ENCODE measurements at places on chromosomes 12 and 14. TPM values are rescaled to one million over a fixed set of nuclear protein-coding genes. Genes with fewer than 3 reads are reported as not detected.

Gene LIN7A
- total RNA-seq: 5.9 TPM

Gene AMN
- total RNA-seq: 4.4 TPM

Gene CSAD
- 75.0 TPM for total RNA-seq

Gene TRIM9
- total RNA-seq: 3.3 TPM

Gene PDZRN4
- total RNA-seq: 0.79 TPM

DNA sequence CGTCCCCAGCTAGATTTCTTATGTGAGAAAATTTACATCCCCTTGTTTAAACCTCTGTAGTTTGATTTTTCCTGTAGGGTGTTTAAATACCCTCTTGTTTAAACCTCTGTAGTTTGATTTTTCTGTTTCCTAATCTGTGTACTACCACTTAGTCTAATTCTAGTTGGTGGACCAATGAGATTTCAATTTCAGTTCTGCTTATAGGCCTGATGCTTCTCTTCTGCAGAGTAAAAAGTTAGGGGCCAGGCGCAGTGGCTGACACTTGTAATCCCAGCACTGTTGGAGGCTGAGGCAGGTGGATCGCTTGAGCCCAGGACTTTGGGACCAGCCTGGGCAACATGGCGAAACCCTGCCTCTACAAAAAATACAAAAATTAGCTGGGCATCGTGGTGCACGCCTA is 11.5 kb downstream of the UBC start:
- DNase-seq: no peak

DNA sequence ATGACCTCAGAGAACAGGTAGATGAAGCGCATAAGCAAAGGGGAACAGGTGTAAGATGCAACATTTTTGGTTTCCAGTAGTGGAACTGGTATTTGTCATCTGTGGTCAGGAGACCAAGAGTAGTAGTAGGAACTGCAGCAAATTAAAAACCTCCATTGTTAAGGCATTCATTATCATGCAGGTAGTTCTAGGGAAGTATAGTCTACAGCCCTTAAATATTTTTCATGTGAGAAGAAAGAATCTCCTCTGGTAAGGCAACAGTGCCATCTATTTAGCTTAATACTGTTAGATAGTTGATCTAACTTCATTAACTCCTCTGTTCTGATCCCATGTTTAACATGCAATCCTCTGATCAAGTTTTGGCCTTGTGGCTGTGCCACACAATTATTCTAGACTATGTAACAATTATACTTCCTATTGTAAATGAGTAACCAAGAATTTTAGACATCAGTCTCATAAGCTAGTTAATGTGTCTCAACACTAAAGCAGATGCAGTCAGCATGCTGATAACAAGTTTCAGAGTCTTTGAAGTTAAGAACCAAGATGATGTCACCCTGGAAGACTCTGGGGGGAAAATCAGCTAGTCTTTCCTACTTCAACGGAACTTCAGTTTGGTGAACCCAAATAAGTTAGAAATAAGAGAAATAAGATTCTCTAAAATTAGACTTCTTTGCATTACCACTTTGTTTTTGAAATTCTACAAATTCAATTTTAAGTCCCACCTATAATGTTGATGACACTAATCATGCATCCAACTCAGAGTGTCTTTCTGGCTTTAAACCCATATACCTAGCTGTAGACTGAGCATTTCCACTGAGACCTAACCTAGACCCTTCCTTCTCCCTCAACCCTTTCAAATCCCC is 70.9 kb downstream of the STXBP6 start:
- no peak for DNase-seq

GRCh38 chr14:92459950-92460421 is 53.6 kb upstream of the RIN3 start:
- DNase-seq: no peak

GRCh38 chr14:75064205-75064567 is 362 bp upstream of the ACYP1 start:
- DNase-seq: no peak

- DNase-seq: no peak
These were observed 28.7 kb downstream of the MSRB3 start for GRCh38 chr12:65307169-65307501.

Gene METTL1
- total RNA-seq: 9.0 TPM
